Stimulated activated CD4-positive, alpha-beta T cell treated with anti-CD3 and anti-CD28 coated beads, Interleukin-4, amount 100 ng/mL, for 4 hours (primary cell): ENCODE measurements at places on chromosomes 13 and 19.
A peak's percentile ranks its signal among the peaks of the same experiment; 100 is the strongest.

DNA sequence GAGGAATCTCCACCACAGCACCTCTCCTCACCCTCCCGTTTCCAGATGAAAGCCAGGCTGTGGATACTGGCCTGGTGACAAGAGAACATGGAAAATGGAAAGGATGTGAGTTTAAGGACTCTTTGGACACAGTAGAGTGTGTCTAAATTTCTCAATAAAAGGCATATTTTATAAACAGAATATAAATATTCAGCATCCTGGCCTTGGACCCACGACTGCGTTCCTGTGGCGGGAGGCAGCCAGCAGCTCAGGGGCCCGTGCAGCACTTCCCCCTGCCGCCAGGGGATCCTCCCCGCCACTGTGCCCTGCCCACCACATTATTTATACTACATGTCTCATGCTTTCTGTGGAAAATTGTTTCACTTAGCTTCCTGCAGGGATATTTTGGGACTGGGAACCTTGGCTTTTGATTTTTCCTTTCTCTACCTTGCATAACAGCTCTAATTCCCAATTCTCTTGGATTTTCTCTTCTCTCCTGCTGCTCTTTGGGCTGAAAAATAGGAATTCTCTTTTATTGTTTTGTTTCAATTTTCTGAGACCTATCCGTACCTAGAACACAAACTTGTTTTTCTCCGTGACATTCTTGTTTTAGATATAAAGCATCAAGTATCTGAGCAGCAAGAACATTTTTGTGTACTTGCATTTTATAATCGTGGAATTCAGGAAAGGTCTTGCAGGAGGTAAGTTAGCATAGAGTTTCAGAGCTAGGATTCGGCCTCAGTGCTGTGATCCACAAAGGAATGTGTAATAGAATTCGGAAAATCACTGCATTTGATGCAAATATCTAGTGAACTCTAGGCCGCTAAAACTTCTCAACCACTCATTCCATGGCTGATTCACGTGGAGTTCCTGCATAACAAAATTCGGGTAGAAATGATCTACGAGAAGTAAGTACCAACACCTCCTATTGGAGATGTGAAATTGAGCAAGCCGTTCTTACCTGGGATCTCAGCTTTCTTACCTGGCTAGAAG, 107.7 kb upstream of the SPATA13 start:
- DNase-seq = no peak

GRCh38 chr13:51235756-51236490, 13.7 kb downstream of the FAM124A start:
- DNase-seq = no peak

- DNase-seq = peak; percentile 89
Measured at GRCh38 chr13:74133657-74134201, 475 bp downstream of the KLF12 start.

- no peak for DNase-seq
Measured at GRCh38 chr13:94997126-94997525, 284.8 kb upstream of the SOX21 start.

GRCh38 chr19:47896773-47897172, 10.7 kb upstream of the SULT2A1 start:
- no peak for DNase-seq

DNA sequence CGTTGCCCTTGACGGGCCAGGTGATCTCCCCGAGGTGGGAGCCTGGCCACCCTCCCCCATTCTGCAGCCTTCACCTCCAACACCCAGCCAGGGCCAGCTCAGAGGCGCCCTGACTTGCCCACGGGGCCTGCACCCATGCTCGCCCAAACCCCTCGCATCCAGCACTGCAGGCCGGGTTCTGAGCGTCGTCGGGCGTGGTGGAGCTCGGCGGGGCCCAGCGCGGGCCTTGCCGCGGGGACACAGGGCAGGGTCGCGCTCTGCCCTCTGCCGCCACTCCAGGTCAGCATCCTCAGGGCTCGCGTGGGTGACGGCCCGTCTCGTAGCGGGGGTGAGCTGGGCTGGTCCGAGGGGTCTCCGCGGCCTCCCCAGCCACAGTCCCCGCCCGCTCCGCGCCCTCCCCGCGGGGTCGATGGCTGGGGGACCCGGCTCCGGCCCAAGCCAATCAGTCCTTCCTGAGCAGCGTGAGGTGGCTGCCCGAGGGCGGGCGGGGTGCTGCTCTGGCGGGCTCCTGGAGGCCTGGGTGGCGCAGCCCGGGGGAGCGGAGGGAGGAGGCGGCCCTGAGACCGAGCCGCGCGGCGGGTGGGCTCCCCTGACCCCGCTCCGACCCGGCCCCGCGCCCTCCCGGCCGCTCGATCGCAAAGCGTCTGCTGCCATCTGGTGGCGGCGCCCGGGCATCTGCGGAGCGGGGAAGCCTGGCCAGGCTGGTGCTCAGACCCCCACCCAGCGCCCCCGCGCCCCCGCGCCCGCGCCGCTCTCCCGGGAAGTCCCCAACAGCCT, 61.4 kb downstream of the CCNE1 start:
- peak; percentile 76 for DNase-seq

- no peak for DNase-seq
Measured at GRCh38 chr13:50282016-50282415, 266.8 kb downstream of the KCNRG start.

DNA sequence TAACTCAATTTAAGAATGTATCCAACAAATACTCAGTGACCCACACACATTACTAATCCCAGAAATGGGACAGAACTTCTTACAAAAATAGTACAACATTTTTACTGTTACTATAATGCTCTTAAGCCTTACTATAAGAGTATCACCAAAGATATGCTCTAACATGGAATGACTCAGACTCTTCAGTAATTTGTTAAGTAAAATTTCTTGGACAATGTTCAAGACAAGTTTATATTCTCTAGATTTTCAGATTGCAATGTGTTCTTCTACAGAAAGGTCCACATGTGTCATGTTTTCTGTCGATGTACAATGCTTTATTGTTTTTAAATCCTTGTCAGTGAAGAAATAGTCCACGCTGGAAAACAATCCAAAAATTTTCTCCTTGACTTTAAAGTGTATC, 66.3 kb upstream of the RFXAP start:
- no peak for DNase-seq

DNA sequence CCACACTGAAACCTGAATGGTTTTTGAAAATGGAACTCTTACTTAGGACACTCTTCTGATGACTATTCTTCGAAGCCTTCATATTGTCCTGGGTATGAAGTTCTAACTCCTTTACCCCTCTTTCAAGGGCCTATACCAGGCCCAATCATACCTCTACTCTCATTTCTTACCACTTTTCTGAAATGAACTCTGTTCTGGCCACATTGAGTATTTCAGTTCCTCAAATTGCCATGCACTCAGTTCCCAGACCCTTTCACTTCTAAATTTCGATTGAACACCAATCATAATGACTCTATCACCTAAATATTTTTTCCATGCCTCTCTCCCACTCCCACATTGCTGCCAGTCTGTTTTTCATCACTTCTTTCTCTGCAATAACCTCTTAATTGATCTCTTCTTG, 53.7 kb downstream of the LACC1 start:
- DNase-seq = no peak

DNA sequence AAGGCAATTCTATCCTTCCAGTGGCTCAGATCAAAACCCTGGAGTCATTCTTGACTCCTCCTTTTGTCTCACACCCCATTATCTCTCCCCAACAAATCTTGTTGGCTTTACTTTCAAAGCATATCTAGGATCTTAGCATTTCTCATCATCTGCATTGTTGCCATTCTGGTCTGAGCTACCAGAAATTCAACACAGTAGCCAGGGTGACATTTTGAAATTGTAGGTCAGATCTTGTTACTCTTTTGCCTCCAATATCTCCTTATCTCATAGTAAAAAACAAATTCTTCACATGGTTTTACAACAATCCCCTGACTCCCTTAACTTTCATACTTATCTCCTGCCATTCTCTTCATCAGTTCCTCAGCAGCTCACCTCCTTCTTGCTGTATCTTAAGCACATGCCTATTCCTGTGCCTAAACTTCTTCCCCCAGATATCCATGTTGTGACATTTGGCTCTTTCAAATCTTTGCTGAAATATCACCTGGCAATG, 115.8 kb downstream of the KLF5 start:
- no peak for DNase-seq

DNA sequence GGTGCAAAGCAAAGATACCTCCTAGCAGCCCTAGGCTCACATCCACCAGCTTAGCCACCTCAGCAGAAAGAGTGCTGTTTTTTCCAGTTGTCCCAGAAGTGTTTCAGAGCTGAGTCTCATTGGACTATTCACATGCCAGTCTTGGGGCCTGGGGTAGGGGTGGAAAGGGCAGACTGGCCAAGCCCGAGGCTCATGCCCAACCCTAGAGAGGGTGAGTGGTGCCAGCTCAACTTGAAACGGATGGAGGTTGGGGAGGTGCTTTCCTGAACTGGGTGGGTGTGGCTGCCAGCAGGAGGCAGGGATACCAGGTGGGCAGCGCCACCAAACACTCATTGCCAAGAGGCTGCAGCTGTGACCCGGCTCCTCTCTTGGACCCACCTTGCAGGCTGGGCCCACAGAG, 116.9 kb downstream of the DPF1 start:
- no peak for DNase-seq

GRCh38 chr19:40705362-40705651, 11.4 kb downstream of the COQ8B start:
- no peak for DNase-seq

DNA sequence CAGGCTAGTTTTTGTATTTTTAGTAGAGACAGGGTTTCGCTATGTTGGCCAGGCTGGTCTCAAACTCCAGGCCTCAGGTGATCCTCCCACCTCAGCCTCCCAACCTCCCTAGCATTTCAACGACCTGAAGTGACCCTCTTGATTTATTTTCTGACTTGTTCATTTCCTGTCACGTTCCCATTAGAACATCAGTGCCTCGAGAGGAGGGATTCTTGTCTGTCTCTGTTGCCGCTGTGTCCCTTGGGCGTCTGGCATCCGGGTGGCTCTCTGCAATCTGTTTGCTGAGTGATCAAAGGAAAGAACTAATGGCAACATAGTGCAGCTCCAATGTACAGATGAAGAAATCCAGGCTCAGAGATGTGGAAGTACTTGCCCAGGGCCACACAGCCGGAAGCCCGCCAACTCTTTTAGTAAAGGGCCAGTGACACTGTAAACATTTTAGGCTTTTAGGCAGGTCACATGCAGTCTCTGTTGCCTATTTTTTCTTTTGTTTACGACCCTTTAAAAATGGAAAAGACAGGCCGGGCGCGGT, 47.5 kb downstream of the NFIC start:
- DNase-seq = no peak

- DNase-seq = peak; percentile 62
Measured at GRCh38 chr19:33430674-33431277, 57.3 kb downstream of the CEBPG start.

- no peak for DNase-seq
Measured at GRCh38 chr19:13082192-13083007, 20.3 kb downstream of the LYL1 start.

DNA sequence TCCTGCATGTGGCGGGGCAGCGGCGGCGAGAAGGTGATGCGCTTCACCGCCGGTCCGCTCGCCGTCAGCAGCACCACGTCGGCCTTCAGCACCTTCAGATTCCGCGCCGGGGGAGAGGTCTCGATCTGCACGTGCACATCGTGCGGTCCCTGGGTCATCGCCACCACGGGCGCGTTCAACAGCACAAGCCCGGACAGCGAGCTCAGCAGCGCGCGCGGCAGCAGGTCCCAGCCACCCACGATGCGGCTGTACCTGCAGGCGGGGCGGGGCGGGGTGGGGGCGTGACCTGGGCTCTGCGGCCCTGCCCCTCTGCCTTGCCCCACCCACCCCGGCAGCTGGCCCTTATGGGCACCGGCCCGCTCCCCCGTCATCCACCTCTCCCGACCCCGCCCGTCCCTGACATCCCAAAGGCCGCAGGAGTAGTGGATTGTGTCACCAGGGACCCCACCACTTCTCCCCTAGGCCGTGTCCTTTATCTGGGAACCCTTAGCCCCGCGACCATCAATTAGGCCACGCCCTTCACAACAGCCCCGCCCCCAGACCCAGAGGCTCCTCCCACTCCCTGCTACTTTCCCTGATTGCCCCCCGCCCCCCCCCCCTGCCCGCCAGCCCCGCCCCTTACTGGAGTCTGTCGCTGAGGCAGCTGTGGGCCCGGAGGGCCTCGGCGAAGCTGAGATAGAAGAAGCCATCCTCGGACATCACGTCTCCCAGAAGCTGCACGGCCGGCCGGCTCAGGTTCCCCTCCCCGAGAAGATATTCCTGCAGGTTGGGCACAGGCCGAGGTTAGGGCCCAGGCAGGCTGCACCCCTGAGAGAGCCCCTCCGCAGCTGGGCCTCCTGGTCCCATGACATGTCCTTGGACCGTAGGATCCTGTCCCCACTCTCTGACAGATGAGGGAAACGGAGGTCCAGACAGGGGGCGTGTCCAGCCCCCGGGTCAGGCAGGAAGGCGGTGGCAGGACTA, 6.1 kb downstream of the IL4I1 start:
- DNase-seq = peak; percentile 68

- DNase-seq = no peak
Measured at GRCh38 chr13:98543378-98544103, 33.4 kb downstream of the STK24 start.

DNA sequence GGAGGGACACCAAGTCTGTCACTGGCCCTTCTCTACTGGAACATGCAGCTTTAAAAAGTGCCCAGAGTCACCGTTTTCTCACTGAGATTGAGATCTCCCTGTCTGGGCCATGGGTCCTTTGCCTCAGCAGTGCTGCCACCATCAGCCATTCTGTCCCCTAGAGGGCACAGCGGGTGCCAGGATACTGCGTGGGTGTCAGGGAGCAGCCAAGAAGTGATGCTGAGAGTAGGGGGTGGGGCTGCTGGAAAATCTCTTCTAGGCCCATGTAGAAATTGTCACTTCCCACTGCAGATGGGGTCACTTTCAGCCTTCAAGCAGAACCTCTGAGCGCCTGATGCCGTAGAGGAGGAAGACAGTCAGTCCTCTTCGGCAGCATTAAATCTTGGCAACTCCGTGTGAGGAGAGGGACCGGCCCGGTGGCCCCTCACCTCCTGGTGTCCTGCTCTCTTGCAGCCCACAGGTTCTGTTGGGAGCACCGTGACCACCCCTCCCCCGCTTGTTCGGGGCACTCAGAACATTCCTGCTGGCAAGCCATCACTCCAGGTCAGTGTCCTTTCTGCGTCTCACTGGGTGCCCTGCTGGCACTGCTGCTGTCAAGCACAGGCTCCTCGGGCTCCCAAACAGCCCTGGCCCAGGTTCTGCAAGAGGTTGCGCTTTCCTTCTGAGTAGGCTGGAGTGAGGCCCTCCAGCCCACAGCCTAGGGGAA, 21.4 kb downstream of the TSSK6 start:
- DNase-seq = no peak

DNA sequence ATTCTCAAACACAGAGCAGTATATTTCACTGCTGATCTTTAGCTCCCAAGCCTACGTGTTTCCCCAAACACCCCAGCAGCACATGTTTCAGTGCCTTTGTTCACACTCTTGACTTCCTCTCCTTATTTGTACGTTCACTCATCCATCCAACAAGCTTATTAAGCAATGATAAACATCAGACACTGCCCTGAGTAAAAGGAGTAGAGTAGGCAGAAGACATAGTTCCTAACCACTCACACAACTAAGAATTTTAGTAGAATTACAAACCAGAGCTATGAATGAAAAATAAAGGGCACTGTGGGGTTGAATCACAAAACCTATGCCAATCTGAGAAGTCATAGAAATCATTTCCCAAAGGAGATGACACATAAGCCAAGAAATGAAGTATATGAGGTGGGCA, 213.5 kb downstream of the DIAPH3 start:
- DNase-seq = no peak
